ENCODE measurements at places on chromosomes 5 and 9. TPM values are rescaled to one million over a fixed set of nuclear protein-coding genes. Genes with fewer than 3 reads are reported as not detected.

DNA sequence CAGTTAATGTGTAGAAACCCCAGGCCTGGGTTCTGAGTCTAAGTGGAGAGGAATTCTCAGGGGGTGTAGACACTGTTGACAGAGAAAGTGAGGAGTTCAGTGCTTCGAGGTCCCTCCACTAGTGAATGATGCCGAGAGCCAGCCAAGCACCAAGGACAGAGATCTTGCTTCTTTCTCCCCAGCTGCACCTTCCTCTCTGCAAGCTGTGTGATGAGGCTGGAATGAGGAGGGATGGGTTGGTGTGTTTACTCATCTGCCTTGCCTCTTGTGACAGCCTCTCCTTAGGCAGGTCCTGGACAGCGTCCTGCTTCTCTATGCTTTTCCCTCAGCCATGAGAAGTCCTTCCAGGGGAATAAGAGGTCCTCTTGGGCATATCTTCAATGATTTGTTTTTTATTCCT, 35.3 kb downstream of the HNRNPH1 start:
- no peak for DNase-seq

- no peak for DNase-seq
Measured at GRCh38 chr5:146860213-146860893, 18.2 kb downstream of the PPP2R2B start.

GRCh38 chr5:36763454-36763853, 113.1 kb upstream of the NIPBL start:
- no peak for DNase-seq

GRCh38 chr5:75439276-75439675, 72.2 kb downstream of the CERT1 start:
- DNase-seq: no peak

- no peak for DNase-seq
Measured at GRCh38 chr9:21504894-21505293, 22.8 kb upstream of the IFNE start.

DNA sequence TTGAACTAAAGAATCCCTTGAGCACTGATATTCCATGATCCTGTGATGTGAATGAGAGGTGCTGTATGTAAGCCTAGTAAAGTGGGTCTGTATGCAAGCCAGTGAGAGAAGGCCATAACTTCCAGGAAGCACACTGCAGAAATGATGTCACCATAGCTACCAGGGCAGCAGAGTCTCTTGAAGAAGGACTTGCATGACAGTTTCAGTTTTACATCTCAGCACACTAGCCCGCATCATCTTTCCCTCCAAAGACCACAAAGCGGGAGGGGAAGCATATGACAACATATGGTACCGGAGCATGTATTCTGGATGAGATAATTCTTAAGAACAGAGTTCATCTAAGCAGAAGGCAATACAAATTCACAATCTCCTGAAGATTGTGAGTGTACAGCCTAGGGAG, 37.6 kb upstream of the MAST4 start:
- DNase-seq: no peak

- peak; percentile 61 for DNase-seq
Measured at GRCh38 chr5:74673011-74673790, 11.8 kb upstream of the HEXB start.

DNA sequence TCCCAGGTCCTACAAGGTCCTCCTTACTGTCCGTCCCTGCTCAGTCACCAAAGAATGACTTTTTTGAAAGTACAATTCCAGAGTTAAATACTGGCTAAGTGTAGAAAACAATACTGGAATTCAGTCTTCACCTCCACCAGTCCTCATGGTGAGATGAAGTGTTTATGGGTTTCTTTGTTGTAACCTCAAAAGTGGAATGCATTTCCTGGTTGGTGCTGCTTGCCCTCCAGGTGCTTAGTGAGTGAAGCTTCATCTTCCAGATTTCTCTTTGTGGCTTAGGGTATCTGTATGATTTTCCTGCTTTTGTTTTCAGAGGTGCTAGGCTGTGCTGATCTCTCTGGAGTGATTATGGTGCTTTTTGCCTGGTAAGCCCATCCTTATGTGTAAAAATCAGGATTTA, 49.4 kb upstream of the DHFR start:
- DNase-seq: no peak

- peak; percentile 50 for DNase-seq
Measured at GRCh38 chr5:79236362-79236969, 535 bp downstream of the JMY start.

DNA sequence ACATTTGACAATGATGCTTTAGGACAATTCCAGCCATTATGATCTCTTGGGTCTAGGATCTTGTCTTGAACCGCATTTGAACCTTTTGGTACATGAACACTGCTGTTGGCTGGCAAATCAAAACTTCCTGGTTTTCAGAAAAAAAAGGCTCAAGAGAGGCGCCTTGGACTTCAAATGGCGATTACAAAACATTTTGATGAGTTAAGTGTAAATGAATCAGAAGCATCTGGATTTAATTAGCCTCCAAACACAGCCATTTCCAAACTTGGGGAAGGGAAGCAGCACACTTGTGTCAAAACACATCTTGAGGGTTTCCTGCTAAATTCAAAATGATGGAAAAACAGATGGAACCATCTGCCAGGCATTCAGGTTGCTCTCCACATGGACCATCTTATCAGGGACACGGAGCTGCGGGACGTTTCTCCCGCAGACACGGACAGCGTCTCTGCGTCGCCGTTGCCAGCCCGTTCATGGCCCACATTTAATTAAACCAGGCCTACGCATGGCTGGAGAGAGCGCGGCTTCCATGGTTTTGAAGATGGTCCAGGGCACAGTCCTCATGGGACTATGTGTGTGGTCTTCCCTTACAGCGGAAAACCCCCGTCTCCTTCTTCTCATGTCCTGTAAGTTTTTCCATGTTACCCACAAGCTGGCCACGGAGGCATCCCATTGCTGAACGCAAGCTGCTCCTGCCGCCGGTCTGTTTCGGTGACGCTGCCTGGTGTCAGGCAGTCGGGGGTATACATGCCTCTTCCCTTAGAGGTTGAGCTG, 55.8 kb upstream of the PTCH1 start:
- no peak for DNase-seq

DNA sequence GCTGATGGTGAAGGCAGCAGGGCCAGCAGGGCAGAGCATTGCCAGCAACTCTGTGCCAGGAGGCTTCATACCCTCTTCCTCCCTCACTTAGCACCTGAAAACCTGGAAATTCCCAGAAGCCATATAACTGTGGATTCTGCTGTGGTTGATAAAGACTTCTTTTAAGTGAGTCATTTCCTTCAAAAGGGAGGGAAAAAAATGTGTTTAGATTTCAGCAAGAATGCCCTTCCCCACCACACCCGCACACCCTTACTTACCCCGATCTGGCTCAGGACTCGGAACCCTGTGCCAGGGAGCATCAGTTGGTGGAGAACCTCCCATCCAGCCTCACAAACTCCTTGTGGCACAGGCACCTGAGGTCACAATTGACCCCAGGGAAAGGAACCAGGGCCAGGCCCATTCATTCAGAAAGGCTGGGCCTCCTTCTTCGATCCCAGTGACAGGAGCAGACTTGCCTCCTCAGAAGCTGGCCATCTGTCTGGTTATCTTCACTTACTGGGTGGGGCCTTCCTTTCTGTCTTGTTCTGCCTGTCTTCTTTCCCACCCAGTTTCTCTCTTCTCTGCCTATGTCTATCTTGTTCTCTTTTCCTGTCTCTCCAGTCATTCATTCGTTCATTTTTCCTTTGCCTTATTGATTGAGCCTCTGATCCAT, 62.6 kb downstream of the PLAC8L1 start:
- DNase-seq: peak; percentile 58

GRCh38 chr5:34898258-34898895, 16.9 kb downstream of the RAD1 start:
- peak; percentile 87 for DNase-seq

DNA sequence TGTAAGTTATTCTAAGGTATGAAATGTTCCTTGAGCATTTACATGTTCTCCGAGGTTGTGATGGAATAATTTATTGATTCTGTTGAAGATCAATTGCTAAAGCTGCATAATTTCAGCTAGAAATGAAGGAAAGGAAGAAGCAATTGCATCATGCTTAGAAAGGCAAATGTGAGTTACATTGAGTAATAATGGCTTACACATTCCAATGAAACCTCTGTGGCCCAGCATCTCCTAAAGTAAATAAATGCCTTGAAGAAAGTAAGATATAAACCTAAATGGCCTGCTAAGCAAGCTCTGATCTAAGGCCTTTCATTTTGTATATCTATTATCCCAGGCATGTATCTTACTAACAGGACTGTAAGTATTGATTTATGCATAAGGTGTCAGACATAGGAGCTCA, 677.3 kb upstream of the RGMB start:
- DNase-seq: no peak

GRCh38 chr5:89059274-89059673, 176.3 kb upstream of the MEF2C start:
- DNase-seq: no peak

- DNase-seq: peak; percentile 43
Measured at GRCh38 chr9:88953381-88954029, 37.8 kb upstream of the S1PR3 start.

- no peak for DNase-seq
Measured at GRCh38 chr5:93320920-93321445, 260.0 kb downstream of the NR2F1-AS1 start.

- DNase-seq: peak; percentile 92
Measured at GRCh38 chr9:137083394-137084004, 3.3 kb upstream of the MAN1B1 start.

- DNase-seq: no peak
Measured at GRCh38 chr9:20200991-20201431, 412.2 kb upstream of the SLC24A2 start.

- DNase-seq: peak; percentile 78
Measured at GRCh38 chr9:128917151-128917849, 3.5 kb upstream of the PHYHD1 start.

DNA sequence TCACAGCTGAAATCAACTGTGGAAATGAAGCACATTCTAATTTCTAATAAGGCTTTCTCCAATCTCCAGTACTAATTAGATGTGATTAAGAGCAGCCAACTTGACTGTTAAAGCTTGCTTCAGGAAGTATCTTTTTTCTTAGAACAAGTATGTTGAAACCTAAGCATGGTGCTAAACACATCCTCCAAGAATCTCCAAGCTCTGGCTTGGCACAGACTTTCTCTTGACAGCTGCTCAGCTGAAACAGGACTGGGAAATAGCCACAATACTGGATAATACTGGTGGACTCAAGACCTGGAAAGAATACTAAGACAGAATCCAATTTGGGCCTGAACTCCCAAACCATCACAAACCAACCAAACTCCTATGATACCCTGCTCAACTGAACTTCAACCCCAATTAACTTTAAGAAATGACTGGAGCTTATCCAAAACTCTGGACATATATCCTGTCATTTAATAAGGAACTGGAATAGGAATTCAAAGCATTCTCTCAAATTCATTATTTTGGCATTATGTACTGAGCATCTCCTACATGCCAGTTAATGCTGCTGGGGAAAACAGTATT, 16.2 kb downstream of the PRKAA1 start:
- peak; percentile 27 for DNase-seq

DNA sequence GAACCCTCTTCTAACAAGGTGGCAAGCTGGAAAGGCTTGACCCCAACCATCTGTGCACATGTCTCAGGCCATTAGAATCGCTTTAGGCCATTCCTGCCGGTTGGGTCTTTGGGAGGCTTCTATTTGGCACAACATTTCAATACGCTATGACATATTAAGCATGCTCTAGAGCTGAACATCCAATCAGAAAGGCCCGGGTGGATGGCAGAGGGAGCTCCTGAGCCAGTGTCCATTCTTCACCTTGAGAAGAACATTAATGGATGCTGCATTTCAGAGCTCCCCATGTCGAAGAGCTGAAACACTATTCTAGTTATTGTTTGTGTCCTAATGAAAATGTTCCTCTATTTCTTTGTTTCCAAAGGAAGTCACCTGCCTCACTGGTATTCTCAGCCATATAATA, 12.8 kb downstream of the SPATA9 start:
- no peak for DNase-seq

DNA sequence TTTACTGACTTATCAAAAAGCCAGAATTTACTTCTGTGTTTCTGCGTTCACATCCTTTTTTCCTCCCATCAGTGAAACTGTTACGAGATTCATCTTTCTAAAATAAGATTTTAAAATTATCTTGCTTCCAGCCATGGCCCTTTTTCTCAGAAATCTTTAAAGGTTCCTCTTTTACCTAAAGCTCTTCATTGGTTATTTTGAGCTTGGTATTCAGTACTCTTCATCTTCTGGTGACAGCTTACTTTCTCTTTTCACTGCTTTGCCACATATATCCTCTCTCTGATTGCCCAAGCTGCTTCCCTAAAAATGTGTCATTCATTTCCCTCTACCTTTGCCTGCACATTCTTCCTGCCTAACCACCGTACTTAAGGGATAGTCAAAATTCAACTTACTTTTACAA, 32.3 kb downstream of the TGFBR1 start:
- DNase-seq: no peak

DNA sequence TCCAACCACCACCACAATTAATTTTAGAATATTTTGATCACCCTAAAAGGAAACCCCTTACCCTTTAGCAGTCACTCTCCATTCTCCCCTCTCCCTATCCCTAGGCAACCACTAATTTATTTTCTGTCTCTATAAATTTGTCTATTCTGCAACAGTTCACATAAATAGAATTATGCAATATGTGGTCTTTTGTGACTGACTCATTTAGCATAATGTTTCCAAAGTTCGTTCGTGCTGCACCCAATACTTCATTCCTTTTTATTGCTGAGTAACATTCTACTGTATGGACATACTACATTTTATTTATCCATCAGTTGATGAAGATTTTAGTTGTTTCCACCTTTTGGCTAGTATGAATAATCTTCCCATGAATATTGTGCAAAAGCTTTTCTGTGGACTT, 18.2 kb upstream of the CDC20B start:
- DNase-seq: no peak

- DNase-seq: no peak
Measured at GRCh38 chr5:178490935-178491652, 99.1 kb downstream of the COL23A1 start.

DNA sequence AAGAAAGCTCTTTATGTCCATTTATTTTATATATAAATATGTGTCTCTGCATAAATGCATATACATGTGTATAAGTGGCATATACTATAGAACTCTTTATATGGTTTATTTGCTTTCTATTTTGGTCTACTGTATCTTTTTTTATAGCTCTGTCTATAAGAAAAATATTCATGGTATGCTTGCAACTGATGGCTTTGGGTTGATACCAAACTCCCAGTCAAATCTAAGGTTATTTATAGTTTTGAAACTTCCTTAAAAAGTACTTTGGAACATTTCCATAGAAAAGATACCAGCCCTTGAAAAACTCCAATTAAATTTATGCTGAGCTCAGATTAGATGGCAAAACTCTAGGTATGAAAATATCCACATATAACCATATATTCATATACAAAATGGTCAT, 120.0 kb upstream of the KLF9 start:
- DNase-seq: peak; percentile 1

GRCh38 chr5:104344809-104345208, 782.2 kb upstream of the NUDT12 start:
- peak; percentile 37 for DNase-seq

- no peak for DNase-seq
Measured at GRCh38 chr9:33318781-33319180, 28.5 kb downstream of the NFX1 start.

GRCh38 chr5:124795829-124796228, 49.4 kb upstream of the ZNF608 start:
- no peak for DNase-seq

The POU5F2 gene
- 1.2 TPM for total RNA-seq

The CDC20B gene
- total RNA-seq: not detected

The FRMD3 gene
- 6.1 TPM for total RNA-seq

The NEUROG1 gene
- not detected for total RNA-seq

The MEF2C gene
- 169 TPM for total RNA-seq

The IL13 gene
- total RNA-seq: not detected

The IQGAP2 gene
- 2.7 TPM for total RNA-seq

The NIPAL4 gene
- total RNA-seq: not detected

The RASEF gene
- total RNA-seq: 0.17 TPM

The ALDOB gene
- under 0.01 TPM for total RNA-seq

The PTPRD gene
- 3.2 TPM for total RNA-seq

The PCDHGB1 gene
- 1.4 TPM for total RNA-seq

The DIMT1 gene
- total RNA-seq: 83.0 TPM

The DOCK2 gene
- total RNA-seq: 0.17 TPM
